ENCODE measurements at places on chromosomes 5 and 9. TPM values are rescaled to one million over a fixed set of nuclear protein-coding genes. Genes with fewer than 3 reads are reported as not detected.

SPDL1 gene
- total RNA-seq: 19.4 TPM

NME5 gene
- total RNA-seq: 9.2 TPM

CDH9 gene
- total RNA-seq: not detected

DNA sequence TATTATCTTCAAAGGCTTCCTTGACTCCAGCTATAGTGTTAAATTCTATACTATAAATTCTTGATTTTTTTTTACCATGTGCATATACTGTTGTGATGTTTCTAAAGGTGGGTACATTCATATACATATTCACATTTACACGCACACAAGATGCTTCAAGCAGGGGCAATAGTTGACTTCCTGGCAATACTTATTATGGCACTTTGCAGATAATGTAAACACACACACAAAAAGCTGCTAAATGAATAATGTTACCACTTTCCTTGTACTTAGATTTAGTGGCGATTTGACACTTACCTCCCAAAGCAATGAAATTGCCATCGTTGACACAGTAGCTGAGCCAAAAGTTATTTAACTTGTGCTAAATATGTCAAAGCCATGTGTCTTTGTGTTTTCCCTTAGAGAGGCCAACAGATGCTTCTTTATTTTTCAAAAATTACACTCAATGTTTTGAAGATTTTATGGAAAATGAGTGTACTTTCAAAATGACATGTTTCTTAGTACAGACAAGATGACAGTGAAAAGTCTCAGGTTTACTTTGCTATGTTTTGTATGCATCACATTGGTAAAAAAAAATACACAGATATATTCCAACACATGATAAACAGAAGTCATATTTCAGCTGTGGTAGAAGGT lies 12.2 kb upstream of the ERAP2 start:
- no peaks in the 10 kb centered on the region for H3K36me3 ChIP-seq
- no peaks in the 10 kb centered on the region for H3K4me1 ChIP-seq
- H3K27me3 ChIP-seq: no peaks in the 10 kb centered on the region
- H3K4me3 ChIP-seq: no peak overlapping the region
- no peak overlapping the region for H3K27ac ChIP-seq
- DNase-seq: no peak

GRCh38 chr9:13963005-13963653 lies 350.8 kb downstream of the NFIB start:
- H3K4me1 ChIP-seq: no peaks in the 10 kb centered on the region
- no peak overlapping the region for H3K27ac ChIP-seq
- no peaks in the 10 kb centered on the region for H3K36me3 ChIP-seq

DNA sequence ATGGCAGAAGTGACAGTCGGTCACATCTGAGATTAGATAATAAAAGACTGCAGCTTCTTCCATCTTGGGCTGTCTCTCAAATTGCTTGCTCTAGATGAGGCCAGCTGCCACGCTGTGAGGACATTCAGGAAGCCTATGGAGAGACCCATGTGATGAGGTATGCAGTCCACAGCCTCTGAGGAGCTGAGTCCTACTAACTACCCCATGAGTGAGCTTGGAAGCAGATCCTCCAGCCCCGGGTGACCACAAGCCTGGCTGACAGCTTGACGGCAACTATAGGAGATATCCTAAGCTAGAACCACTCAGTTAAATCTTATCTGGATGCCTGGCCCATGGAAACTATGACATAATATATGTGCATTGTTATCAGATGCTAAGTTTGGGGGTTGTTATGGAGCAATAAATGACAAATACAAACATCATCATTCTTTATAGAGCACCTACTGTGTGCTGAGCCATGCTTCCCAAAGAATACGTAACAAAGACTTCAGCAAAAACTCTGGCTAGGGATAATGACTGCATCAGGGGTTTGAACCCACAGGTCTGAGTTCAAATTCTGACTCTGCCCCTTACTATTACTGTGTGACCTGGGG lies 26.7 kb downstream of the KCNV2 start:
- H3K36me3 ChIP-seq: no peaks in the 10 kb centered on the region
- no peak overlapping the region for H3K27ac ChIP-seq
- H3K4me3 ChIP-seq: no peak overlapping the region
- H3K27me3 ChIP-seq: no peaks in the 10 kb centered on the region
- DNase-seq: no peak

- no peaks in the 10 kb centered on the region for H3K4me1 ChIP-seq
- no peaks in the 10 kb centered on the region for H3K27me3 ChIP-seq
These were observed 455 bp downstream of the KIF20A start for GRCh38 chr5:138179277-138179857.

All from uterus (tissue), 4 donors.